Anterior cingulate cortex (tissue), 58 donors: ENCODE measurements at places on chromosomes 16 and 17.
A peak's percentile ranks its signal among the peaks of the same experiment; 100 is the strongest.

DNA sequence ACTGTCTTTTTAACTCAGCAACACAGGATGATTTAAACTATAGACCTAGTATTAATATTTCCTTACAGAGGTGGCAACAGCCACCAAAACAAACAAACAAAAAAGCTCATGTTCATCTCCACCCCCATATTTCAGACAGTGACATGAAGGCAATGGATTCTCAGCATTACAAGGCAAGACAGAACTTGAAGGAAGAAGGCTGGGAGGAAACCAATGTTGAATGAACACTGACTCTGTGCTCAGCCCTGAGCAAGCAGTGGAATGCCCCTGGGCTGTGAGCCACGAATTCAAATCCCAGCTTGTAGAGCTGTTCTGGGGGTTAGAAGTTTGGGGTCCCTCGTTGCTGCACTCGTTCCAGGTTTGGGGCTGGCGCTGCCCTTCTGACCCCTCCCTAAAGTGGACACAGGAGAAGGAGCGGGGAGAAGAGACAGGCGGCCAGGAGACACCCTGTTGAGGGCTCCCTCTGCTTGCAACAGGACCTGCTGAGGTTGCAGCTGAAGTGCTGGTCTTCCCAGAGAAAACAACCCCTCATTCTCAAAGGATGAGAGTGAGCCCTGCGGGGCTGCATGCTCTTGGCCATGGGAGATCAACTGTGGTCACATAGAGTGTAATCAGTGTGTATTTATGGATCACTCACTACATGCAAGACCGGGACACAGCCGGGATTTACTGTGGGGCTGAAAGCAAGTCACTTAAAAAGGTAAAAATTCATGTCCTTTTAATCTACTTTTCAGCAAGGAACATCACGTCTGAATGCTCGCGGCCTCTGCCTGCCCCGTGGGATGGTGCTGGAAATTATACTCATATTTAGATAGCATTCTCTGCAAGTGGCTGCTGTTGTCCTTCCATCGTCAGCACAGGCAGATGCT, 34.3 kb downstream of the MYH3 start:
- DNase-seq: no peak

GRCh38 chr16:82182266-82183003, 12.4 kb upstream of the MPHOSPH6 start:
- DNase-seq: no peak

DNA sequence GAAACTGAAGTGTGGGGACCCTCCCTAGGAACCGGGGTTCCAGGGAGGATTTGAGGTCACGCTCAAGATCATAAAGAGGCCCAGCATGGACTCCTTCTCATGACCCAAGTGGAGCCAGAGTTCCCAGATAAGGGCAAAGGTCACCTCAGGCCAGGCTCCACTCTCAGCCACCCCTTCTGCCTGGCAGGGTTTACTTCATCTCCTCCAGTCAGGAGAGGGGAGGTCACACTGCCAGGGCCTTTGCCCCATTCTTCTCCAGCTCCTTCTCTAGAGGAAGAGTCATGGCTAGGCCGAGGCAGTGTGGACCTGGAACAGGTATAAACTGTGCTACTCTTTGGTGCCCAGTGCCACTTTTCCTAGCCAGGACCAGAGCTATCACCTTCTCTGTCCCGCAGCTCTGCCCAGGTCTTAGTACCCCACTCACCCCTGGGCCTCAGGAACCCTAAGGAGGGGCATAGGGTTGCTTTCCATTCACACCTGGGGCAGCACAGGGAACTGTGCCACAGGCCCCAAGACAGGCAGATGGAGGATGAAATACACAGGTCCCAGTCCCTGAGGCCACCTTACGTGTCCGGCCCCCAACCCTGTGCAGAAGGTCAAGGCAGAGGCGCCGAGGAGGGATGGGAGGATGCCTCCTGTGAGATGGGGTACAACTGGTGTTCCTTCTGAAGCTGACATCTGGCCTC, 879 bp upstream of the ACSF2 start:
- DNase-seq: no peak

DNA sequence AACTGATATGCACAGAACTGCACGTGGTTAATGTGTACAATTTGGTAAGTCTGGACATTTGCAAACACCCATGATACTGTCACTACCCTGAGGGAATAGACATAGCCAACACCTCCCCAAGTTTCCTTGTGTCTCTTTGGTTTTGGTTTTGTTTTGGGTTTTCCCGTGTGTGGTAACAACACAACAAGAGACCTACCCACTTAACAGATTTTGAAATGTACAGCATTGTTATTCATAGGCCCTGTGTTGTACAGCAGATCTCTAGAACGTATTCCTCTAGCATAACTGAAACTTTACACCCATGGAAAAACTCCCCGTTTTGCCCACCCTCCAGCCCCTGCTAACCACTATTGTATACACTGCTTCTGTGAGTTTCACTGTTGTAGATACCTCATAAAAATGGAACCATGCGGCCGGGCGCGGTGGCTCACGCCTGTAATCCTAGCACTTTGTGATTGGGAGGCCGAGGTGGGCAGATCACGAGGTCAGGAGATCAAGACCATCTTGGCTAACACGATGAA, 76.3 kb upstream of the TBC1D3K start:
- DNase-seq: no peak

GRCh38 chr17:28950017-28950751, 1.1 kb downstream of the PHF12 start:
- peak; percentile 46 for DNase-seq

- no peak for DNase-seq
These were observed 3.1 kb upstream of the MED11 start for GRCh38 chr17:4728124-4728523.

DNA sequence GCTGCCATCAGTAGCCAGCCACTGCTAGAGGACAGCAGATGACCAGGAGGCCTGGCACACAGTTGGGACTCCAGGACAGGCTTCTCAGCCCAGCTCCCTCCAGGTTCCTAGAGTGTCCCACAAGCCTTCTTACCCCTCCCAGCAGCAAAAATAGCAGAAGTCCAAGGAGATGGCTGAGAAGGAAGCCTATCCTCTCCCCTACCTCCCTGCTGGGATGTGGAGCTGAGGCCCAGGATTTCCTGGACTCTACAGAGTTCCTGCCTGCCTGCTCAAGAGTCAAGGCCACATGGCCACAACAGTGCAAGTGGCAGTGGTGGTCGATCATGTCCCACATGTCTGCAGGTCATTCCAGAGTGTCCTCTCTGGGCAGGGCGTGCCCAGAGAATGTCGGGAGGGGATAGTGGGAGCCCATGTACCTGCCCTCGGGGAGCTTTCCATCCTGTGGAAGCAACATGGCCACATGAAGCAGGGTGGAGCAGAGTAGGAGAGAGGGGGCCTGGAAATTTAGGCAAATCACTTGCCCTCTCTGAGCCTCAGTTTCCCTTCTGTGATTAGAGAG, 7.7 kb upstream of the HROB start:
- no peak for DNase-seq

DNA sequence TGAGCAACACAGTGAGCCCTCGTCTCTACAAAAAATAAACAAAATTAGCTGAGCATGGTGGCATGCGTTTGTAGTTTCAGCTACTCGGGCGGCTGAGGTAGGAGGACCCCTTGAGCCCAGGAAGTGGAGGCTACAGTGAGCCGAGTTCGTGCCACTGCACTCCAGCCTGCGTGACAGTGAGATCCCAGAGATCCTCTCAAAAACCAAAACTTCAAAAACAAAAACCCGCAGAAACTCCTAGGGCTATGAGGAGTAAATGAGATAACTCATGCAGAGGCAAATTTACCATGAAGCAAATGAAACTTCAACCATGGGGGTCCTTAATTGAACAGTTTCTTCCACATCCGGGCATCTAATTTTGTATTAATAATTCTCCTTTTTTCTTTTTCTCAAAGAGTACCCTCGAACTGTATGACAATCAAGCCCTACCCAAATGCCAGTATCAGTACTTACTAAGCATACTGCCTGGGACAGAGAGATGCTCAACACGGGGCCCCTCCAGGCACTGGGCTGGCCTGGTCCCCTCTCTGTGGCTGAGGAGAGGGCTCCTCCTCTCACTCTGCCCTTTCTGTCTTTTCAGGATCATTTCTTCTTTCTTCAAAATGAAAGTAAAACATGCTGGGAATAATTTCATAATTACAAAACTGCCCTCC, 789 bp upstream of the PIPOX start:
- DNase-seq: no peak

DNA sequence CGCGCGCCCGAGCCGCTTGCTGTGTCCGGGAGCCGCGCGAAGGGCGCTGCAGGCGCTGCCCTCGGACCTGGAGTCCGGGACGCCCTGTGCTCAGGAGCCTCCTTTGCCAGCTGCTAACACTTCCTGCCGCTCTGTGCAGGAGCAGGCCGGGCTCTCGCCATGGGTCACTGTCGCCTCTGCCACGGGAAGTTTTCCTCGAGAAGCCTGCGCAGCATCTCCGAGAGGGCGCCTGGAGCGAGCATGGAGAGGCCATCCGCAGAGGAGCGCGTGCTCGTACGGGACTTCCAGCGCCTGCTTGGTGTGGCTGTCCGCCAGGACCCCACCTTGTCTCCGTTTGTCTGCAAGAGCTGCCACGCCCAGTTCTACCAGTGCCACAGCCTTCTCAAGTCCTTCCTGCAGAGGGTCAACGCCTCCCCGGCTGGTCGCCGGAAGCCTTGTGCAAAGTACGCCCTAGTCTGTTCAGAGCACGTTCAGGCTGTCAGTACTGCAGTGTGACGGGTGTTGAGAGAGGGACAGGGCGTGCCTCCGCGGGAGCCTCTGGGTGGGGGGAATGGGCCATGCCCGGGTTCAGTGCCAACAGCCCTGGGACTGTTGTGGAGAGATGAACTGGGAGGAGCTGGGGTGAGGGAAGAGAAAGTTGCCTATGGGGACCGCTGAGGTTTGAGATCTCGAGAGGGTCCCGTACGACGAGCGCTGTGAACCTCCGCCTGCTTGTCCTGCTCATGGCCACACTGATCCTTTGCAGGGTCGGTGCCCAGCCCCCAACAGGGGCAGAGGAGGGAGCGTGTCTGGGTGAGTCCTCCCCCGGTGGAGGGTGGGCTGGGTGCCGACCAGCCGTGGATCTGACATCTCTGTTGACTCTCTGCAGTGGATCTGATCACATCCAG, 1.3 kb downstream of the ZNF276 start:
- peak; percentile 38 for DNase-seq

GRCh38 chr16:16007743-16008111, 58.3 kb downstream of the ABCC1 start:
- no peak for DNase-seq

GRCh38 chr16:84324434-84325262, 30.0 kb downstream of the WFDC1 start:
- no peak for DNase-seq

DNA sequence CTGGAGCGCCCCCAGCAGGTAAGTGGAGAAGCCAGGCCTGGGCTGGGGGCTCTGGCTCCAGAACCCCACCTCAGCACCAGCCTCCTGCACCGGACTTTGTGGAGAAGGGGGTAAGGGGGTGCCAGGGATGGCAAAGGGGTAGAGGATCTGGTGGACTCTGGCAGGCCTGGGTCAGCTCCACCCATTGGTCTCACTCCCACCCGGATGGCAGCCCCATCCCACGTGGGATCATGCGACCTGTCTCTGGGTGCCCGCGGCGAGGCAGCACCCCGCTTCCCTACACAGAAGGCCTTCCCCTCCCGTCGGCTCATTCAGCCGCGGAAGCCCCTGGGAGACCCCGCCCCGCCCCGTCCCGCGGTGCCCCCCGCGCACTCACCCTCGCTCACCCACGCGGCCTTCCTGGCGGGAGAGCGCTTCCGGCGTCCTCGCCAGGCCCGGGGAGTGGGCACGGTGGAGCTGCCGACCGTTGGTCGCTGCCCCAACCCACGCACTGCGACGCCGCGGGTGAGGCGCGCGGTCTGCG, 498 bp upstream of the PLEKHG4 start:
- no peak for DNase-seq

DNA sequence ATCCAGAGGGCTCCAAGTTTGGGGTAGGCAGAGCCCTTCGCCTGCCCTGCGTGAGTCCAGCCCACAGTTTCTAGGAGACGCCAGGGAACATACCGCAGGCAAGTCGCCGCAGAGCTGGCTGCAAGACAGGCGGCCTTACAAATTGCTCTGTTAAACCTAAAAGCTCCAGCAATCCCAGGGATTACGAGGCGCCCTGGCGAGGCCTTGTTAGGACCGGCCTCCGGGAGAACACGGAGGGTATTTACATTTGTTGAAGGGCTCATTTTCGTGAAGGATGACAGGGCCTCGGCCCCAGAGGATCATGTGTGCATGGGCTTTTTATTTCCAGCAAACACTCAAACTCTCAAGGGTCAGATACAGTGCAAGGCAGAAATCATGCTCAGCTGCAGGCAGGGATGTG, 77.6 kb upstream of the FOXF1 start:
- no peak for DNase-seq

GRCh38 chr17:7702776-7703175, 2.2 kb upstream of the EFNB3 start:
- no peak for DNase-seq

DNA sequence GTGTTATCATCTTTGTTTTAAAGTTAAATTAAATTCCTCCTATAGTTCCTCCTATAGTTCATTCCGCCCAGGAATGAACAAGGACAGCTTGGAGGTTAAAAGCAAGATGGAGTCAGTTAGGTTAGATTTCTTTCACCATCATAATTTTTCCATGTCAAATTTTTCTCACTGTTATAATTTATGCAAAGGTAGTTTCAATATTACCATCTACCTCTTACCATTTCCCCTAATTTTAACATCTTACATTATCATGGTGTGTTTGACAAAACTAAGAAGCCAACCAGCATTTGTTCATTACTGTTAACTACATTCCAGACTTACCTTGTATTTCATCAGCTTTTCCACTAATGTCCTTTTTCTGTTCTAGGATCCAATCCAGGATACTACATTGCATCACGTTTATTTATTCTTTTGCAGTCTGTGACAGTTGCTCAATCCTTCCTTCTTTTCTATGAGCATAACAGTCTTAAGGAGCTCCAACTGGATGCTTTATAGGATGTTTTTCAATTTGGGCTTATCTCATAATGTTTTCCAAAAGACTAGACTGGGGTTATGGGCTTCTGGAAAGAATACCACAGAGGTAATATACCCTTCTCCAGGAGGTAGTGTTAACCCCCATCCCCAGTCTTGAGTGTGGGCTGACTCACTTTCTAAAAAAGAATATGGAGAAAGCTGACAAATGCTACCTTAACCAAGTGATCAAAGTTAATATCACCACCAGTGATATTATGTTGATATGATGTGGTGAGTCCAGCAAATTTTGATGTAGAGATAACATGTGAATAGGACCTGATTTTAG, 158.5 kb downstream of the PPM1E start:
- no peak for DNase-seq

DNA sequence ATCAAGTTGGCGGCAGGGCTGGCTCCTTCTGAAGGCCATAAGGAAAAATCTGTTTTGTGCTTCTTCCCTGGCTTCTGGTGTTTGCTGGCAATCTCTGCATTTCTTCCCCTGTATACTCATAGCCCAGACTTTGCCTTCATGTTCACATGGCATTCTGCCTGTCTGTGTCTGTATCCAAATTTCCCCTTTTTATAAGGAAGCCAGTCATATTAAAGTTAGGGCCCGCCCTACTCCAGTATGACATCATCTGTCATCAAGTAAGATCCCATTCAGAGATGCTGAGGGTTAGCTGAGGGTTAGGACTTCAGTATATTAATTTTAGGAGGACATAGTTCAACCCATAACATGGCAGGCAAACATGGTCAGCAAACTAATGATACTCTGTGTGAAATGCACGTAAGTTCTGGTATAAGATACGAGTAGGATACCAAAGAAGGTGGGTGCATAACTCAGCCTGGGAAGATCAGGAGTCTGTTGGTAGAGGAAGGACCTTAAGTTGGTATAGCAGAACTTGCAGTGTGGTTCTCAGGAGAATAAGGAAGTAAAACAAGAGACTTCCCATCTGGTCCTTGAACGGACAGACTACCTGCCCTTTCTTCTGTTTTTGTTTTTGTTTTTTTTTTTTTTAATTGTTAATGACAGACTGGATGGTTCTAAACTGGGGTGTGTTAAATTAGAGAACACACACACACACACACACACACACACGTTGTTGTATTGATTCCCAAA, 13.9 kb downstream of the MAP2K6 start:
- DNase-seq: no peak
